ENCODE measurements at places on chromosomes 7 and 10.

- no peak for DNase-seq
Measured at GRCh38 chr10:113988535-113988934, 55.1 kb upstream of the ADRB1 start.

DNA sequence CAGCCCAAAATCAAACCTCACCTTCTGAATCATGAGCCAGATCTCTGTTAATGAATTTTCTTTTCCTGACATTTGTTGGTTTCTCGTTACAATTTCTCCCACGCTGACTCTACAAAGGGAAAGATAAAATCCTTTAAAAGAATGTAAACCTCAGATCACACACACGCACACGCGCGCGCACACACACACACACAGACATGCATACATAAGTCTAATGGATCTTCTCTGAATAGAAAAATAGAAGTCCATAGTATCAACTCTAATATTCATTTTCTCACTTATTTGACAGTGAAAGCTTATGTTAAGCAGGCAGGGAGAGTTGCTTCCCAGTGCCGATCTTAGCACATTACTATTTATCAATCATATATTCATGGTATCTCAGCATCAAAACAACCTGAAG, 1.4 kb downstream of the ETV1 start:
- DNase-seq, result no peak

- DNase-seq, result no peak
Measured at GRCh38 chr10:14405076-14406065, 74.6 kb upstream of the FRMD4A start.

GRCh38 chr10:50788951-50789945, 49.5 kb downstream of the ASAH2B start:
- no peak for DNase-seq

DNA sequence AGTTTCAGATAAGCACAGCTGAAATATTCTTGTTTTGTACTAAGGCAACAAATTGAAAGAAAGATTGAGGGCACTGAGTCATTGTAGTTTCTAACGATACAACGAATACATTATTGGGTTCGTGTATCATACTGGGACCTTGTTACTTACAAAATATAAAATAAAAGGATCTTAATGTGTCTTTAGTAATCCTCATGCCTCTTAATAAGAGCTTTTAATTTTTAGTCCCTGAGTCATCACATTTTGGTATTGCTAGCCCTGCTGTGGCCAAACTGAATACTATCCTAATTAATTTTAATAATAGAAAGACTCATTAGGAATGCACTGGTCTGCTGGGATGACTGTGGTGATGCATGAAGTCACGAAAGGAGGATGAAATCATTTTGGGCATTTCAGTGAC, 309.7 kb downstream of the EXOC4 start:
- no peak for DNase-seq

- no peak for DNase-seq
Measured at GRCh38 chr7:69411466-69411865, 186.8 kb upstream of the AUTS2 start.

DNA sequence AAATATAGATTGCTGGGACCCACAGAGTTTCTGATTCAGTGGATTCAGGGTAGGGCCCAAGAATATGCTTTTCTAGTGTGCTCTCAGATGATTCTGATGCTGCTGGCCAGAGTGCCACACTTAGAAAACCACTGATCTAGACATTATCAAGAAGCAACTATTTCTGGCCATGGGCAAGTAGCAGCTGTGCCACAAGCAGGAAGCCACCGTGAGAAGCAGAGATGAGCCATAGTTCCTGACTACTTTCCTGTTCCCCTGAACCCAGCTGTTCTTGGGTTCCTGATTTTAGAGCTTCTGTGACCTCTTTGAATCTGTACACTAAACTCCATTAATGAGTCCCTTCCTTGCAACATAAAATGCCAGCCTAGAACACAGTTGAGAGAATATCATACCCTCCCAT, 38.1 kb upstream of the PIK3AP1 start:
- DNase-seq, result no peak

DNA sequence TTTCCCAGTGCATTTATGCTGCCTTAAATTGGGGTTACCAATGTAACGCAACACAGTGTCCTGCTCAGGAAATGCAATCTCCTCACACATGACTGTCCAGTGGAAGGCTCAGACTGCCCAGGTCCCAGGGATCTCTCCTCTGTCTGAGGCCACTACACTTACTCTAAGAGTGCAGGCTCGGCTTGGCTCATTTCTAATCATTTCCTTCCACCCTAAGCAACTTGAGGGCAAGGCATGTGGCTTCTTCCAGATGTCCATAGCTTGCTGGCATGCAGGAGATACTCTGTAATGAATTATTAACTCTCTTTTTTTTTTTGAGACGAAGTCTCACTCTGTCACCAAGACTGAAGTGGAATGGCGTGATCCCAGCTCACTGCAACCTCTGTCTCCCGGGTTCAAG, 23.7 kb downstream of the PLAC9 start:
- no peak for DNase-seq

- DNase-seq, result no peak
Measured at GRCh38 chr7:112173568-112173905, 32.7 kb downstream of the DOCK4 start.
